A549 (cell line): ENCODE measurements at places on chromosomes 3 and 15. TPM values are rescaled to one million over a fixed set of nuclear protein-coding genes. Genes with fewer than 3 reads are reported as not detected.
A peak's percentile ranks its signal among the peaks of the same experiment; 100 is the strongest.

SAMMSON gene
- not detected in 3 replicates for polyA plus RNA-seq

GOLGA8S gene
- 0.31 to 0.70 TPM (median 0.35 TPM) in 3 replicates for polyA plus RNA-seq

- DNase-seq: no peak
Observed at GRCh38 chr15:84915606-84915958, 31.1 kb downstream of the SLC28A1 start.

DNA sequence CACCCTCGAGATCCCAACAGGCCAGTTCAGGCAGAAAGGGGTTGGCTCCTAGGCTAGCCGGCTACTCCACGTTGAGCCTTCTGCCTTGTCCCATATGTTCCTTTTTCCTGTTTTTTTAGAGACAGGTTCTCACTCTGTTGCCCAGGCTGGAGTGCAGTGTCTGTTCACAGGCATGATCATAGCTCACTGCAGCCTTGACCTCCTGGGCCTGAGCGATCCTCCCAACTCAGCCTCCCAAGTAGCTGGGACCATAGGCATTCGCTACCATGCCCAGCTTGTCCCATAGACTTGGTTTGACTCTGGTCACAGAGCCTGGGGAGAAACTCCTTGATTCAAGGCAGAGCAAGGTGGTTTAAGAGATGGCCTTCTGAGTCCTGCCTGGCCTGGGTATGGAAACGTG is 32.3 kb downstream of the ZNF710 start:
- DNase-seq: no peak

DNA sequence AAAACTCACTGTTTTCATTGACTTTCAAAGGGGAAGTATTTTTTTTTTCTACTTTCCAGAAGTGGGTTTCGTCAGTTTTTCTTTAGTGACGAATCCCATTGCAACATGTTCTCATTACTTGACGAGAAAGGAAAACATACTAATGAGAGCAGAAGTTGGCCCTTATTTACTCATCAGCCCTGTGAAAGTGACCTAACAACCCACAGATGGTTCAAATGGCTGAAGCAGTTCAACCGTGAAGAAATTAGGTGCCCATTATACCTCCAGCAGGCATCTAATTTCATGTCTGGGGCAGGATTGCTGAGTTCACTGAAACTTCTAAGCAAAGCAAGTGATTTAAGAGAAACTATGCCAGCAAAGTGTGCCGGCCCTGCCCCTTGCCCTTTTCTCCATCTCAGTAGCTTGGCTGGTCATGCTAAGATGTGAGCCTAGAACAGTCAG is 9.0 kb downstream of the AQP9 start:
- DNase-seq: no peak

HRG gene
- polyA plus RNA-seq: not detected in 3 replicates

DNA sequence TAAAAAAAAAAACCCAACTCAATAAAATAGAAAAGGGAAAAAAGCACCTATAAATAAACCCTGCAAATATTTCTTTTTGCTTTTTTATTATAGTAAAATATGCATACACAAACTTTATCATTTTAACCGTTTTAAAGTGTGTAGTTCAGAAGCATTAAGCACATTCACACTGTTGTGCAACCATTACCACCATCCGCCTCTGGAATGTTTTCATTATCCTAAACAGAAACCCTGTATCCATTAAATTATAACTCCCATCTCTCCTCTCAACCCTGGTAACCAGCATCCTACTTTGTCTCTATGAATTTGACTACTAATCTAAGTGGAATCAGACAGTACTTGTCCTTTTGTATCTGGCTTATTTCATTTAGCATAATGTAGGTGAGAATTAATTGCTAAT is 15.0 kb downstream of the CDCP1 start:
- no peak for DNase-seq

DNA sequence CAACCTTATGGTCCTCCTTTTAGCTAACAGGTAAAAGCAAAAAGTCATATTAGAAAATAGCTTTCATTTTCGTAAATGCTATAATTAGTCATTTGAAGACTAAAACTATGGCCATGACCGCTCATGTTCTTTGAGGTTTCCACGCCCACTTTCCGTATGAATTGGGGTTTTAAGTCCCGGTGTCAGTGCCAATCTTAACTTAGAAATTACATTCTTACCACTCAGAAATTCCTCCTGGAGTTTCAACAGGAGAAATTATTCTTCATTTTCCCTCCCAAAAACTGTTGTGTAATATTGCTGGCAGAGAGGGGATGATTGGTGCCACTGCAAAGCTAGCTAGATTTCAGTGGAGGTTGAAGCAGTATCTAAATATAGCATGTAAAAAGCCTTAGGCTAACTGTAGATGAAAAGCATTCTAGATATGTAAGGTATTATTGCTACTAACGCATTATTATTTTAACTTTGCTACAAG is 71.0 kb upstream of the MDFIC2 start:
- DNase-seq: no peak

TUSC2 gene
- 18.2 to 19.9 TPM (median 18.8 TPM) in 3 replicates for polyA plus RNA-seq

DNA sequence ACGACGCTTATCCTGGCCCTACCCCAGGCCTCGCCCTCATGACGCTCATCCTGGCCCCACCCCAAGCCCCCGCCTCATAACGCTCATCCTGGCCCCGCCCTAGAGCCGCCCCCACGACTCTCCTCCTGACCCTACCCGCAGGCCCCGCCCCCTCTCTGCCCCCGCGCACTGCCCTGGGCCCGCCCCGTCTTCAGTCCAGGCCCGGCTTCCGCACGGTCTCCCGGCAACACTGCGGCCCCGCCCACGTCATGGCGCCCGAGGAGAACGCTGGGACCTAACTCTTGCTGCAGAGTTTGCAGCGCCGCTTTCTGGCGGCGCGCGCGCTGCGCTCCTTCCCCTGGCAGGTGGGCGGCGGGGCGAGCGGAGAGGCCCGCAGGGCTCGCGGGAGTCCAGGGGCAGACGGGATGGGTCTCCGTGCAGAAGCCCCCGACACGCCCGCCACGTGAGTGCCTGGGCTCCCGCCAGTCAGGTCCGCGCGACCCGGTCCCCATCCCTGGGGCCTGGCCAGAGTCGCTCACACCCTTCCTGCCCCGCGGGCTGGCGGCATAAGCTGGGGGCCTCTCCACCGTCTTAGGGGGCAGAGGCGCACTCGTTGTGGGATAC is 52.5 kb upstream of the ROPN1B start:
- peak; percentile 36 for DNase-seq

DNA sequence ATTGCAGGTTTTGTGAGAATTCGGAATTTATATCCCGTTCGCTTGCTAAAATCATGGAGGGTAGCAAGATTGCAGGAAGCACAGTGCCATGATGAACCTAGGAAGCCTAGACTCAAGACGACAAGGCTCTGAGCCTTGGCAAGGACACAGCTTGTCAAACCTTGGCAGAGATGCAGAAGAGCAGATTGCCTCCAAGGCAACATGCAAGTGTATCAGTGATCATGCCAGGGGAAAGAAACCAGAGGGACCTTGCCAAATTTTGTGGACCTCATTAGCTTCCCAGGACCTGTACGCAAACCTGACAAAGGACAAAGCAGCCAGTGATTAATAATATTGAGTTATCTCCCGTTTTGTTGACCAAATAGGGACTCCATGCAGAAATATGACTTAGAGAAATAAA is 159.7 kb downstream of the GOLIM4 start:
- DNase-seq: no peak

- no peak for DNase-seq
Observed at GRCh38 chr3:156626104-156626503, 48.3 kb upstream of the TIPARP start.
